ENCODE measurements at places on chromosomes 16 and 17. TPM values are rescaled to one million over a fixed set of nuclear protein-coding genes. Genes with fewer than 3 reads are reported as not detected.

DNA sequence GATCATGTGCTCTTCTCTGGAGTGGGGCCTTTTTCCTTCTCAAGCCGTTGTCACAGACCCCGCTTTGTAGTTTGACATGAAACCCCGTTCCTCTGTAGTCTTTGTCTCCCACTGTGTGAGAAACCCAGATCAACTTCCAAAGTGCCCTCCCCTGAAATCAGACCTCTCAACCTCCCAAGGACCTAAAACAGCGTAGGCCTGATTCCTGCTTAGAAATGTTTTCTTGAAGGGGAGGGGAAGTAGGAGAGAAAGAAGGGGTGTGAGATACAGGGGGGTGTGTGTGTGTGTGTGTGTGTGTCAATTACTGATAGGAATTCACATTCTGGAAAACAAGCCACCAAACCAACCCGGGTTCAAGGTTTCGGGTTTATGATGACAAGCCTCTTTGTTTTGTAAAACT, 1.4 kb downstream of the UBE2O start:
- no peak for DNase-seq

GRCh38 chr17:47423406-47424295, 99.9 kb downstream of the EFCAB13 start:
- DNase-seq = peak; percentile 17

DNA sequence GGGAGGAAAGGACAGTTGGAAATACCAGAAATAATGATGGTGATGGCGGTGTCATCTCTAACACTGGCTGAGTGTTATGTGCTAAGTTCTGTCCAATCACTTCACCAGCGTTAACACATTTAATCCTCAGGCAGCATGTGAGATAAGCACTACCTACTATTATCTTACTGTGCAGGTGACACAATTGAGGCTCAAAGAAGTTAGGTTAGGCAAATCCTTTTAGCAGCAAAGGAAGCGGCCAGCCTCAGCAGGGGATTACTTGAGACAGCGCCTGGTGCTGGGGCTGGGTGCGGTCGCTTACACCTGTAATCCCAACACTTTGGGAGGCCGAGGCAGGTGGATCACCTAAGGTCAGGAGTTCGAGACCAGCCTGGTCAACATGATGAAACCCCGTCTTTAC, 18.7 kb upstream of the DHX8 start:
- no peak for DNase-seq

- peak; percentile 69 for DNase-seq
Observed at GRCh38 chr17:58643147-58643546, 48.7 kb downstream of the TEX14 start.

The DNAH17 gene
- total RNA-seq = not detected

The MYH13 gene
- not detected for total RNA-seq

- DNase-seq = peak; percentile 78
Observed at GRCh38 chr17:61294777-61295176, 104.9 kb upstream of the TBX2 start.

DNA sequence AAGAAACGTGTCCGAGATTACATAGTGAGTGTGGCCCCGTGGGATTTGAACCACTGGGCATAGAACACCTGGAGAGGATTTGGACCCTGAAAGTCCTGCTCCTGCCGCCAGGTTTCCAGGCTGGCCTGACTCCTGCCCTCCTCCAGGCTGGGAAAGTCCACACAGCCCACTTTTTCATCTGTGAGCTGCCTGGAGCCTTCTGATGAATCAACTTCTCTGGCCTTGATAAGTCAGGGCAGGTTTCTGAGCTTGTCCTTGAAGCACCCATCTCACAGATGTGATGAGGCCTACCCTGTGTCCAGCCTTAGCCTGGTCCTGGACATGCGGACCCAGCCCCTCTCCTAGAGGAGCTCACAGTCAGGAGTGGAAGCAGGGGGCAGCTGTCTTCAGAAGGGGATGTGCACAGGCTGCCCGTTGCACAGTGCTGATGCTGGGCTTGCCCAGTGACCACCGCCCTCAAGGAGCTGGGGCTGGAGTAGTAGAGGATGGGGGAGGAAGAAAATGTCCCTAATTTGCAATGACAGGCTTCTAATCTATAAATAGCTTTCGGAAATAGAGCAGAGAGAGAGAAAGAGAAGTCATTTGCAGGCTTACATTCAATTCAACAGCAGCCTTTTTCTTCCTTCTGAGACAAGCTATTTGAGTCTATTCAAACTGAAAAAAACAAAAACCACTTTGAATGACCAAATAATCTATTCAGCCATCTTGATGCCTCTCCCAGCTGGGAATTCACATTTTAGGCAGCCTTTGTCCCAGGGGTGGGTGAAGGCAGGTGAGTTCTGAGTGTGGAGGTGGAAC, 73.5 kb upstream of the DNAJA2 start:
- no peak for DNase-seq

DNA sequence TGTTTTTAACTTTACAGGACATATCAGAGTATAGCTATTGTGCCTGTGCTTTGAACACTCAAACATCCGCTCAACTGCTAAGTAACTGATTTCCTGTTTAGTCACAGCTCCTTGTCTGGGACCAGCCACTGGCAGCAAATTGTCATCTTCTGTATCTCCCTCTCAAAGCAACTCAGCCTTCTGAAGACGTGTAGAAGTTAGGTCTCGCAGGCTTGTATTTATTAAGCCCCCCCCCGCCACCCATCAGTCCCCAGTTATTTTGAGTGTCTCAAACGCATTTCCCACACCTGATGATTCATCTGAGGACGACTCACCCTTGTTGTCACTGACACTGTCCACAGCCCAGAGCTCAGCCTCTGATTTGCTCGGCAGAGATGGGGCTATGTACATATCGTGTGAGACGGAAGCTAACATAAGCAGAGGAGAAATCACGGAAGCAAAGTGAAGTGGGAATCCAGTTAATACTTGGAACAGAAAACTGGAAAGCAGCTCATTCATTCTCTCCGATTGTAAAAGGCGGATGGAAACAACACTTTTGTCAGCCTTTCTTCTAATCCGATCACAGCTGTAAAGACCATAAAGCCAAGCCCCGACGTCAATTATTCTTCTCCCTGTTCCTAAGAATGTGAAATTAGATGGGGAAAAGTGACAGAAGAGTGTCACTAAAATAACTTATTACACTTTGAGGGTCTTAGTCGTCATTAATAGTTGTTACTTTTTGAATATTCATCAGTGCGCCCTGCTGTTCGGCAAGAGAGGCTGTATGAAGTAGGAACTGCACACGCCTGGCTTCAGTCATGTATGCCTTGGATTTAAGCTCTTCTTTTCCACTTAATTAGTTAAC, 64.2 kb downstream of the PITPNC1 start:
- DNase-seq = peak; percentile 81

GRCh38 chr17:39200070-39200879, at the start of gene RPL19:
TSS of gene RPL19 (plus strand) at chr17:39200283. CDS start at chr17:39200345, 62 bp downstream.
- DNase-seq = no peak

GRCh38 chr17:58420827-58421226, 3.5 kb upstream of the RNF43 start:
- no peak for DNase-seq

DNA sequence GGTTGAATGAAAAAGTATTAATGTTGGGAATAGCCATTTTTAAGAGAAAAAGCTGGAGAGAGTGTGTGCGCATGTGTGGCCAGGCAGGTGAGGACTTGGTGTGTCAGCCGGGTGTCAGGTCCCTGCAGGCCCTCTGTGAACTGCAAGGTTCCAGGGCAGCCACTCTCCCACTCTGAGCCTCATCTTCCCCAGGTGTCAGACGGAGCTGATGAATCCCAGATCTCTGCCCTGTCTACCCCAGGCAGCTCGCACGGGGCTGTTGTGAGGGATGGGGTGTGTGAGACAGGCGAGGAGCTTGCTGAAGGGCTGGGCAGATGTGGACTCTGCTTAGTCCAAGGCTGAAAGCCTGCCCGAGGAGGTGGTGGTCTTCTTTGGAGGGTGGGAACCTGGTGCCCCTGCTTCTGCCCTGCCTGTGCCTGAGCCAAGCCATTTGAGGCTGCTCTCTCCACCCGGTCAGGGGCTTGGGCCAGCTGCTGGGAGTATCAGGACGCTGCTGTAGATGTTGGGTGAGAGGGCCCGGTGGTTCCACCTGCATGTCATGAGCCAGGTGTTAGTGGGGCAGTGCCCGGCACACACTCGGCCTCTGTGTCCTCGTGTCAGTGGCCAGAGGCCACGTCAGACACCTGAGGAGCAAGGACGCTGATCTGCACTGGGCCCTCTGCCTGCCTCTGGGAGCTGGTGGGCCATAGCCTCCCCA, 122.4 kb downstream of the RAB11FIP4 start:
- no peak for DNase-seq

GRCh38 chr16:3518292-3518985, 17.6 kb downstream of the CLUAP1 start:
- DNase-seq = no peak

DNA sequence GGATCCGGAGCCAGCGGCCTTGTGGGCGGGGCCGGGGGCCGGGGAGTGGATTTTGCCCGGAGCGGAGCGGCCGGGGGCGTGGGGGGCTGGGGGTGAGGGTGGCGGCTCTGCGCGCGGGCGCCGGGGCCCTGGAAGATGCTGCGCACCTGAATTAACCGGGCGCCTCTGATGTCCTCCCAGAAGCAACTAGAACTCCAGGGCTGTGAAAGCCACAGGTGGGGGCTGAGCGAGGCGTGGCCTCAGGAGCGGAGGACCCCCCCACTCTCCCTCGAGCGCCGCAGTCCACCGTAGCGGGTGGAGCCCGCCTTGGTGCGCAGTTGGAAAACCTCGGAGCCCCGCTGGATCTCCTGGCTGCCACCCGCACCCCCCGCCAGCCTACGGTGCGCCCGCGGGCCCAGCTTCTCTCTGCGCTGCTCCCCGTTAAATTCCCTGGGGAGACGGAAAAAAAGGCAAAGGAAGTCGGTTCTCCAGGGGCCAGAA, 549 bp downstream of the SLC26A11 start:
- DNase-seq = no peak

DNA sequence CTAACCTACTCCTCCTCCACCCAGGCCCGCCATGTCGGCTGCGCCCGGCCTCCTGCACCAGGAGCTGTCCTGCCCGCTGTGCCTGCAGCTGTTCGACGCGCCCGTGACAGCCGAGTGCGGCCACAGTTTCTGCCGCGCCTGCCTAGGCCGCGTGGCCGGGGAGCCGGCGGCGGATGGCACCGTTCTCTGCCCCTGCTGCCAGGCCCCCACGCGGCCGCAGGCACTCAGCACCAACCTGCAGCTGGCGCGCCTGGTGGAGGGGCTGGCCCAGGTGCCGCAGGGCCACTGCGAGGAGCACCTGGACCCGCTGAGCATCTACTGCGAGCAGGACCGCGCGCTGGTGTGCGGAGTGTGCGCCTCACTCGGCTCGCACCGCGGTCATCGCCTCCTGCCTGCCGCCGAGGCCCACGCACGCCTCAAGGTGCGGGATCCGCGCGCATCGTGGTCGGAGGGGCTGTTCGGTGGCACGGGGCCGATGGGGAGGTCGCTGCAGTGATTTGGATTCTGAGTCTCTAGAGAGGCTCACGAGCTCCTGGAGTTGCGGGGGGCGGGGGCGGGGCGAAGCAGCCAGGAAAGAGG, 878 bp downstream of the TRIM72 start:
- no peak for DNase-seq

GRCh38 chr17:63842540-63843386, at the start of gene SMARCD2:
TSS of gene SMARCD2 (minus strand) at chr17:63842685. CDS start at chr17:63842674, 11 bp downstream.
- DNase-seq = peak; percentile 97

The TSNAXIP1 gene
- total RNA-seq = 0.39 TPM

The PRPF8 gene
- 92.8 TPM for total RNA-seq

The HOXB5 gene
- total RNA-seq = 0.10 TPM

The PKMYT1 gene
- total RNA-seq = 57.5 TPM

DNA sequence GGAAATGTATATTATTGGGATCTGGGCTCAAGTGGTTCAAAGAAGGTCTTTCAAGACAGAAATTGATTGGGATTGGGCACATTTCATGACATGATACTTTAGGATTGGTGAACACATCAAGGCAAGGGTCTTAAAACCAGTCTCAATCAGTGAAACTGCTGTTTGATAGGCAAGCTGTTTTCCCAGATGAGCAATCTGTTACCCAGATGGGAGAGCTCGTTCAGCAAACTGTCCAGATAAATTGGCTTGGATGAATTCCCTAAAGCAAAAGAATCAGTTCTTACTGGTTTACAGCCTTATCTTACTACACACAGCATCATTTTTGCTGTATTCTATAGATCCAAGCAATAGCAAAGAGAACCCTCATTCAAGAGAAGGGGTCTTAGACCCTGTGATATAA, 31.0 kb upstream of the CNEP1R1 start:
- no peak for DNase-seq

GRCh38 chr17:915538-916201, 63.9 kb downstream of the NXN start:
- peak; percentile 74 for DNase-seq

DNA sequence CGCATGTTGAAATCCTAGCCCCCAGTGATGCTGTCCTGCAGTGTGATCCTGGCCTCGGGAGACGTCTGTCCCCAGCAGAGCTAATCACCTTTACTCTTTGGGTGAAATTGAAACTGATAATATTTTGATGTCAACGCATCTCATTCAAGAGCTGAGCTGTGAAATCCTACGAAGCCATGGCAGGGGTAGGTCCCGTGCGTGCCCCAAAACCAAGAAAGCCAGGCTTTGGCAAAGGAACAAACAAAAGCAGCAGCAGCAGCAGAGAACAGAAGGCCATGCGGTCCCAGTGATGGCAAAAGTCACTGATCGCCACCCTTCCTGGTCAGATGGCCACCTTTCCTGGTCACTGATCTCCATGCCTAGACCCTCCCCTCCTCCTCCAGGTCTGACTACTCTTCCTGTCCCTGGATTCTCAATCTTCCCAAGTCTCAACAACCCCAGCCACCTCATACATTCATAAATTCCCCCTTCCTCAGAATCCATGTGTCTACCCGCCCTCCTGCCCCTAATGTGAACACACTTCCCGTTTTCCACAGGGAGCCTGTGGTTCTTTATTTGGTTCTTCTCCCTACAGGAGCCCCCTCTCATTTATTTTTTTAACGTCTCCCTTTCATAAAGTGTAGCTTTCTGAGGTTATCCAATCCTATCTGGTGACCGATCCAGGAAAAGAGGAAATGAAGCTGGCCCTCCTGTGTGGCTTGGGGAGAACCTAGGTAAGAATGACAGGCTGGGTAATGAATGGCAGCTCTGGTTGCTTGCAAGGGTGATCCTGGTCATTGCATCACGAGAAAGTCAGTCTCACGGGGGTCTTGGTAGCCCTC, 50.3 kb downstream of the CPPED1 start:
- DNase-seq = no peak

- DNase-seq = no peak
Observed at GRCh38 chr16:15953929-15954813, 4.8 kb downstream of the ABCC1 start.

DNA sequence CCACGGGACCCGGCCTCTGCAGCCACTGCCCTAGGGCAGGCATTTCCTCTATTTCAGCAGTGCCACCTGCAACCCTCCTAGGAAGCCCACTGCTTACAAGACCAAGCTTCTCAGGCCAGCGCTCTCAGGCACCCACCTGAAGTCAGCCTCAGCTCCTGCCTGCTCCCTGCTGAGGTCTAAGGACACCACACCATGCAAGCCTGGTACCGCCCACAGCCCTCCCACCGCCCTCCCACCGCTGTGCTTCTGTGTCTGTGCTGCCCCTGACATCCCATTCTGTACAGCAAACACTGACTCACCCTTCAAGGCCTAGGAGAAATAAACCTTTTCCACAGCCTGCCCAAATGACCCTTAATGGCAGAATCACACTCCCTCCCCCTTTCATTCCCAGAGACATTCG, 6.3 kb downstream of the CLUH start:
- no peak for DNase-seq

The LRRC37A gene
- 0.89 TPM for total RNA-seq

All from M059J (cell line).